ENCODE measurements at places on chromosomes 5 and 9. TPM values are rescaled to one million over a fixed set of nuclear protein-coding genes. Genes with fewer than 3 reads are reported as not detected.

The DMRT3 gene
- total RNA-seq: not detected

The CD180 gene
- not detected for total RNA-seq

The TRUB2 gene
- 25.6 TPM for total RNA-seq

The RLN2 gene
- total RNA-seq: 2.4 TPM

The PARP8 gene
- 32.7 TPM for total RNA-seq

The WDR31 gene
- total RNA-seq: 4.9 TPM

The DHFR gene
- 89.6 TPM for total RNA-seq

The CDKN2B-AS1 gene
- total RNA-seq: not detected

The PCDHB5 gene
- not detected for total RNA-seq

The CFAP77 gene
- total RNA-seq: not detected

The PPP2R2B gene
- 1.8 TPM for total RNA-seq

The PPIC gene
- not detected for total RNA-seq

The BSPRY gene
- 7.7 TPM for total RNA-seq

The CFAP90 gene
- total RNA-seq: not detected

The PTPN3 gene
- total RNA-seq: 0.80 TPM

The ADRB2 gene
- 1.1 TPM for total RNA-seq

The UCK1 gene
- total RNA-seq: 33.7 TPM

The NIPSNAP3A gene
- 15.2 TPM for total RNA-seq

The C9orf50 gene
- not detected for total RNA-seq

The GADD45G gene
- 5.3 TPM for total RNA-seq

The PCDHA13 gene
- not detected for total RNA-seq

The NSD1 gene
- total RNA-seq: 80.5 TPM

The CYSRT1 gene
- 0.34 TPM for total RNA-seq

The CDKN2B gene
- total RNA-seq: 0.23 TPM

The CACNA1B gene
- 0.07 TPM for total RNA-seq

The PRSS3 gene
- not detected for total RNA-seq

The PCDHA1 gene
- total RNA-seq: not detected

All from activated naive CD4-positive, alpha-beta T cell treated with anti-CD3 and anti-CD28 coated beads, Interleukin-2, amount 50 U/mL, for 72 hours (primary cell).